ENCODE measurements at places on chromosomes 13 and 19.

GRCh38 chr13:64471916-64472315, 2758.2 kb downstream of the PCDH9 start:
- DNase-seq: no peak

- no peak for DNase-seq
These were observed 68.8 kb downstream of the LMO7 start for GRCh38 chr13:75704927-75705288.

DNA sequence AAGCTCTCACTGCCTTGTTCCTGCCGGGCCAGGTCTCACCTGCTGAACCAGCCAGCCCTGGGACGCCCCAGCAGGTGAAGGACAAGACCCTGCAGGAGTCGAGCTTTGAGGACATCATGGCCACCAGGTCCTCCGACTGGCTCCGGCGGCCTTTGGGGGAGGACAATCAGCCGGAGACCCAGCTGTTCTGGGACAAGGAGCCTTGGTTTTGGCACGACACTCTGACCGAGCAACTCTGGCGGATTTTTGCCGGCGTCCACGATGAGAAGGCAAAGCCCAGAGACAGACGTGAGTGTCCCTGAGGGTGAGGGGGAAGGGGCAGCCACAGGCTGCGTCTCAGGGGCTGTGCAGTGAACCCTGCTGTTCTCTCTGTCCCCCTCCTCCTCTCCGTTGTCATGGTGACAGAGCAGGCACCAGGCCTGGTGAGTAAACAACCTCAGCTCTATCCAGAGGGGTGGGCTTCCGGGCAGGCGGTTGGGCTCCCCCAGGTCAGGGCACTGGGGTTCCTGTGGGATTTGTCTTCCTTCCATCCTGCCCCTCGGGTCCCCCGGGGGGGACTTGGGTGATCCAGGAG, 9.7 kb downstream of the TLE6 start:
- DNase-seq: no peak

- DNase-seq: no peak
These were observed 2.6 kb downstream of the LONP1 start for GRCh38 chr19:5717215-5717935.

DNA sequence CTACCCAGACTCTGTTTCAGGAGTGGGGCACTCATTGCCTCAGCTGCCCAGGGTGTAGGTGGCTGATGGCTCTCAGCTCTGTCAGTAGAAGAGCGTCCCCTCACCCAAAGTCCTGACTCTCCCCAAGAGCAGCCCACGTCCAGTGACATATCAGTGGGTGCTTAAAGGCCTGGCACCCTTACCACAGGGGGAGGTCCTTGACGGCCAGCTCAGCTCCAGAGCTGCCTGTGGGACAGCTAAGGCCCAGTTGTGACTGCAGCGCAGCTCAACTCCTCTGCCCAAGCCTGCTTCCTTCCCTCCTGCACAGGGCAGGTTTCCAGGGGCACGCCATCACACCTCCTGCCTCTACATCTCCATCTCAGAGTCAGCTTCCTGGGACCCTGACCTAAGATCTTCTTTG, 32.4 kb downstream of the GRIK5 start:
- DNase-seq: no peak

- no peak for DNase-seq
These were observed 23.3 kb upstream of the GGACT start for GRCh38 chr13:100611678-100612492.

DNA sequence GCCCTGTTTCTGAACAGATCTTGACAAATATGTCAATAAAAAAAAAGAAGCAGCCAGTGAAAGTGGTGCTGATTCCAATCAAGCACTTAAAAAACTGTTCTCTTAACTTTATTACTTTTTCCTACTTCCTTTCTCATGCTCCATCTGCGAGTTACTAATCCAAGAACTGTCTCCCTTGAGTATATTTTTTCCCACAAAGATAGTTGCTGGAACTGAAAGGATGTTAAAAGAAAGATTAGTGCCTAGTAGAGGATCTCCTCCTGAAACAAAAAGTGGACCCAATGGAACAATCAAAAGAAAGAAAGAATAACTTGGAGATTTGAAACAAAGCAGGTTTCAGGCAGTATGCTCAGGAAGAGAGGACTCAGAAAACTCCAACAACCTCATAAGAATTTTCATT, 1034.8 kb downstream of the PCDH17 start:
- no peak for DNase-seq

DNA sequence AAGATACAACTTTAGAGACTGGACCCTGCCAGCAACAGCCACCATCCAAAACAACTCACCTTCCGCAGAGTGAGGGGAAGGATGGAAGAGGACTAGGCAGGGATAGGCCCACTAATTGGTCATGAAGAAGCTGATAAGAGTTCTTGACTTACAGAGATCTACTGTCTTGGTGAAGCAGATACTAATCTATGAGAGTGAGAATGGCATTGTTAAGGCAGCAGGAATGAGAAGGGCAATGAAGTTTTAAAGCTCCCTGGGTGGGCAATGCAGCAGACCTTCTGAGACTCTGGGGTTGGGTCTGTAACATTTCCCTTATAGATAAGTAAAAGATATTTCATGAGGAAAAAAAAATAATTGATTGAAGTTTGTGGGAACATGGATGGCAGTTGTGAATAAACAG, 63.7 kb downstream of the KLF12 start:
- no peak for DNase-seq

- DNase-seq: no peak
These were observed 2.9 kb downstream of the PROSER3 start for GRCh38 chr19:35760711-35761349.

DNA sequence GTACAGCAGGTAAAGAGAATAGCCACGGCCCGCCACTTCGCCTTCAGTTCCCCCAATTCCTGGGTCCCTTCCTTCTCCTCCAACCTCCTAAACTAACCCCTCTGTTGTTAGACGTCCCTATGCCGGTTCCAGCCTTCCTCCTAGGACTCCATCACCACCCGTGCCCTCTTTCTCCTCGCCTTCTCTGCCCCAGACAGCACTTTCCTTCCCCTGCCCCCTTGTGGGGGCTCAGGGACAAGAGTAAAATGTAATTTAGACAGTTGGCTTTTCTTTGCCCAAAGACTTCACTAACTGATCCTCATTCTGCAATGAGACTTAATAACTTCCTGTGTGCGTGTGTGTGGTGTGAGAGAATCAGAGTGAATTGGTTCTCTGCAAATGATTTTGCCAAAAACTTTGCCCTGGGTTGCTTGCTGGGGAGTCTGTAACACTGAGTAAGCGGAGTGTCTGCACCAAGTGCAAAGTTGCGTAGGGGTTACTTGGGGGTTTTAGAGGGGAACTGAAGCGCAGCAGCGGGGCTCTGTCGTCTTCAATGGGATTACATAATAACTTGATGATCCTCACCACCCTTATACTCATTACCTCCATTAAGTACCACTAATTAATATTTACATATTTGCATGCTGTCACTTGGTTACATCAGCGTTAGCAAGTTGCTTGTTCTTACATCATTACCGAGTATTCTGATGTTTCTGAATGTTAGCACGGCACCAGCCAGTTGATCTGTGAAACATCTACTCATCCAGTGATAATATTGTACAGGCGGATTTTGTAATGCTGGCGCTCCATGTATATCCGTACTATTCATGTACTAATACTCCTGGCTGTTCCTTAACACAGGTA, 19.9 kb upstream of the SGCG start:
- no peak for DNase-seq

GRCh38 chr19:3289971-3290569, 65.6 kb downstream of the CELF5 start:
- DNase-seq: no peak

DNA sequence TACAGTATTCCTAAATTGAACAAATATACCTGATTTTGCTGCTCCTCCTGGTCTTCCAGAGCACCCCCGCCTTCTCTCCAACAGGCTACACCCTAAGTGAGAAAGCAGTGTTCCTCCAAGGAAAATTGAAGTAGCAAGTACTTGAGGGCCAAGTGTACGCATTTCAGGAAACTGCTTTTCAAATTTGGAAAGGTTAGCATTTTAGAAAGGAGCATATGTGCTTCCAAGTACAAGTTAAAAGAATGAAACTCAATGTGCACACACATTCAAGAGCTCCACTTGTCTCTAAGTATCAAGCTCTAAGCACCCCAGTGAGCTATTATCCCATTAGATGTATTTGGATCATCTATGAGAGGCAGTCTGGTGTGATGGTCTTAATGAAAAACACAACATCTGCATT, 25.8 kb downstream of the LHFPL6 start:
- DNase-seq: no peak

GRCh38 chr13:46010148-46010547, 42.4 kb downstream of the ZC3H13 start:
- DNase-seq: no peak

DNA sequence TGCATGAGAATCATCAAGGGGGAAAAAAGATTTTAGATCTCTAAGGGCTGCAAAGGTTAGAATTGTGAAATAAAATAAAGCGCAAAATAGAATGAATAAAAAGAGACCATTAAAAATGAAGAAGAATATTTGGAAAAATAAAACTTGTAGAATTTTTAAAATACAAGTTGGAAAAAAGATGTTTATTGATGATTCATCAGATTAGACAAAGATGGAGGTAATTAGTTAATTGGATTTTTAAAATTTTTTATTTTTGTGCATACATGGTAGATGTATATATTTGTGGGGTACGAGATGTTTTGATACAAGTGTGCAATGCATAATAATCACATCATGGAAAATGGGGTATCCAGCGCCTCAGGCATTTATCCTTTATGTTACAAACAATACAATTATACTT, 143.3 kb downstream of the MAB21L1 start:
- DNase-seq: no peak

DNA sequence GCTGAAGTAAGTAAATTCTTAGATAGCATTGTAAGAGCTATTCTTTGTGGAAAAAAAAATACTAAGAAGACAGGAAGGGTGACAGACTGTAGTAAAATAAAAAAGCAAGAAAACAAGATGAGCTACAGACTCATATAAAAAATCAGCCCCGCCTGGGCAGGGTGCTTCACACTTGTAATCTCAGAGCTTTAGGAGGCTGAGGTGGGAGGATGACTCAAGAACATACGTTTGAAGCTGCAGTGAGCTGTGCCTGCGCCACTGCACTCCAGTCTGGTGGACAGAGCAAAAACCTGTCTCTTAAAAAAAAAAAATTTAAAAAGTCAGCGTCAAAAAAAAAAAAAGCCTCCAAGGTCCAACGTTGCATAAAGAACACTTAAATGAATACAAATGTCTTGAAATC, 102.1 kb downstream of the VWA8 start:
- DNase-seq: no peak

- no peak for DNase-seq
These were observed 234.7 kb downstream of the RBM26 start for GRCh38 chr13:79171141-79172061.
